ENCODE measurements at places on chromosomes 11 and 22. TPM values are rescaled to one million over a fixed set of nuclear protein-coding genes. Genes with fewer than 3 reads are reported as not detected.

Gene APOBEC3H
- total RNA-seq: not detected

Gene KCNQ1
- 1.0 TPM for total RNA-seq

Gene SREBF2
- total RNA-seq: 73.0 TPM

Gene OR10A4
- not detected for total RNA-seq

Gene JAML
- total RNA-seq: 0.39 TPM

Gene MMP3
- total RNA-seq: not detected

Gene ADM
- total RNA-seq: 263 TPM

Gene SMTNL1
- not detected for total RNA-seq

Gene AGBL2
- total RNA-seq: 6.8 TPM

Gene OR52I1
- not detected for total RNA-seq

Gene SCN4B
- 0.33 TPM for total RNA-seq

Gene PICK1
- total RNA-seq: 21.3 TPM

Gene DNAJB7
- total RNA-seq: not detected

Gene PANX3
- total RNA-seq: not detected

Gene CCDC116
- total RNA-seq: not detected

Gene MMP8
- total RNA-seq: not detected

Gene DENND6B
- total RNA-seq: 5.8 TPM

Measured in Panc1 (cell line).